ENCODE measurements at places on chromosomes 5 and 9. TPM values are rescaled to one million over a fixed set of nuclear protein-coding genes. Genes with fewer than 3 reads are reported as not detected.

TRIM36 gene
- total RNA-seq: 0.28 TPM

ARL14EPL gene
- total RNA-seq: not detected

THBS4 gene
- 0.43 TPM for total RNA-seq

SIGMAR1 gene
- 151 TPM for total RNA-seq

GRCh38 chr5:39566891-39567290 is 142.1 kb upstream of the DAB2 start:
- no peak for DNase-seq

DNA sequence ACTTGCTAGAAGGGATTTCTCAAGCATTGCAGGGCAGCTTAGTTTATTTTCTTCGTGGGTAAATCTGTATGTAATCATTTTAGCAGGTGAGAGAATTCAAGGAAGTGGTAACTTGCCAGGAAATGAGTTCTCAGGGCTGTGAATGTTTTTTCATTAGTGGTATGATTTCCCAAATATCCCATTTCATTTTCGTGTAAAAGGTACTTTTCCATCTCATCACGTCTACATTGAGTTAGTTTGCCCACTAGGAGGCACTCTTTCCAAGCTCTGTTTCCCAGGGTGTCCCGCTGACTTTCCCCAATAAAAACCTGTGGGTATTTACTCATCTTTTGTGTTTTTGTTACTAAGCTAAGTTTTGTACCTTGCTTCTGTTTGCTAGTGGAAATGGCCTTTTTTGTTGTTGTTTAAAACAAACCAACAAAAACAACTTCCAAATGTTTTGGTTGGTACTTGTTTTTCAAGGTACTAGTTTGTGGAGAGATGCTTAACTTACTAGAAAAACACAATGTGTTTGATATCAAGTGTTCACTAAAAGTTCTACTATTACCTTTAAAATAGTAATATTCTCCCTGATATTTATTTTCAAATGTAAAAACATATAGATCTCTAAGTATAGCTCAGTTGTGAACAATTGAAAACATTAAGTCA is 373.6 kb downstream of the ADGRV1 start:
- peak; percentile 57 for DNase-seq

DNA sequence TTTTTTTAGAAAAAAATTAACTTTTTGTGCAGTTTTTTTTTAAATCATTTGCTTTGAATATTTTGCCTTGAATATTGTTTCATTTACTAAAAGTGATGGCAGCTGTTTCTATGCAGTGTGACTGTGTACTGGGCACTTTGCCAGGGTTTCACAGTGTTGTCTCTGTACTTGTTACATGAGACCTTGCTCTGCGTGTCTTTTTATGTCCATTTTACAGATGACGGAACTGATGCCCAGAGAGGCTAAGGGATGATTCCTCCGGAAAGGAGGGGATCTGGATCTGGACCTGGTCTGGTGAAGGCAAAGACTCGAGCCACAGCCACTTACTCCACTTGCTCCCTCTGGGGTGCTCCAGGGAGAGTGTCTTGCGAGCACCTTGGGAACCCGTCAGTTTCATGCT is 124.8 kb upstream of the PTCH1 start:
- DNase-seq: no peak
